ENCODE measurements at places on chromosomes 16 and 17.

DNA sequence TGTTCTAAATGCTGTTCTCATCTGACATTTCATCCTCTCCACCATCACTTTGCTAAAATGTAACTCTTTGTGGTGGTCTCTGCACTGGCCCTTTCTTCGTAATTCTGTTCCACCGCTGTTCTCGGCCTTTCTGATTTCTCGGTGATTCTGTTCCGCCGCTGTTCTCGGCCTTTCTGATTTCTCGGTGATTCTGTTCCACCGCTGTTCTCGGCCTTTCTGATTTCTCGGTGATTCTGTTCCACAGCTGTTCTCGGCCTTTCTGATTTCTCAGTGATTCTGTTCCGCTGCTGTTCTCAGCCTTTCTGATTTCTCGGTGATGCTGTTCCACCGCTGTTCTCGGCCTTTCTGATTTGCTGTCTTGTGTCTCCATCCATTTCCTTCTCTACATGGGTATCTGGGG lies 12.3 kb downstream of the FOXF1 start:
- no peak for DNase-seq

DNA sequence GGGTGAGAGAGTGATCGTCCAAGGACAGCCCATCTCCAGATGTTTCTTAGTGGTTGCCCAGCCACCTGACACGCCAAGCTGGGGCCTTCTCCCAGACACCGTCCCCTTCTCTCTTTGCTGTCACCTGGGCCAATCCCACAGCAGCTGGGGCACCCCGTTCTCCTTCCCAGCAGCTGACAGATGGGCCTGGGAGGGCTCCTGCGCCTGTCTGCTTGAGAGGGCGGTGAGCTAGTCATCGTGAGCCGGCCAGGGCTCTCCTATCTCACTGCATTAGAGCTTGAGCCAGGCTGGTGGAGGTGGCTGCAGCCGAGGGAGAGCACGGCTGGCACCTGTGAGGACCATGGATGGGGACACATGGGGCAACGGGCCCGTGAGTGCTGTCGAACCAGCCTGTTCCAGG lies 41.2 kb downstream of the RAB11FIP3 start:
- DNase-seq = no peak

- peak; percentile 81 for DNase-seq
These were observed 14.9 kb downstream of the ADGRG1 start for GRCh38 chr16:57643147-57643874.

DNA sequence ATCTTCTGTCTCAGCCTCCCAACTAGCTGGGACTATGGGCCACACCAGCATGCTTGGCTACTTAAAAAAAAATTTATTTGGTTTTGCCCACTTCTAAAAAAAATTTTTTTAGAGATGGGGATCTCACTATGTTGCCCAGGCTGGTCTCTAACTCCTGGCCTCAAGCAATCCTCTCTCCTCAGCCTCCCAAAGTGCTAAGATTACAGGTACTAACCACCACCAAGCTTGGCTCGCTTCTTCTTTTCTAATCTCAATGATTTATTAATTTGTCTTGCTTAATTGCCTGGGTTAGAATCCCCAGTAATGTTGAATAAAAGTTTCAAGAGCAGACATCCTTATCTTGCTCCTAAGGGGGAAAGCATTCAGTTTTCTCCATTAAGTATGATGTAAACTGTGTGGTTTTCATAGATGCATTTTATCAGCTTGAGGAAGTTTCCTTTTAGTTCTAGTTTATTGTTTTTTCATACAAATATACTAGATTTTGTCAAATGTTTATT lies 65.8 kb upstream of the NACA2 start:
- no peak for DNase-seq

DNA sequence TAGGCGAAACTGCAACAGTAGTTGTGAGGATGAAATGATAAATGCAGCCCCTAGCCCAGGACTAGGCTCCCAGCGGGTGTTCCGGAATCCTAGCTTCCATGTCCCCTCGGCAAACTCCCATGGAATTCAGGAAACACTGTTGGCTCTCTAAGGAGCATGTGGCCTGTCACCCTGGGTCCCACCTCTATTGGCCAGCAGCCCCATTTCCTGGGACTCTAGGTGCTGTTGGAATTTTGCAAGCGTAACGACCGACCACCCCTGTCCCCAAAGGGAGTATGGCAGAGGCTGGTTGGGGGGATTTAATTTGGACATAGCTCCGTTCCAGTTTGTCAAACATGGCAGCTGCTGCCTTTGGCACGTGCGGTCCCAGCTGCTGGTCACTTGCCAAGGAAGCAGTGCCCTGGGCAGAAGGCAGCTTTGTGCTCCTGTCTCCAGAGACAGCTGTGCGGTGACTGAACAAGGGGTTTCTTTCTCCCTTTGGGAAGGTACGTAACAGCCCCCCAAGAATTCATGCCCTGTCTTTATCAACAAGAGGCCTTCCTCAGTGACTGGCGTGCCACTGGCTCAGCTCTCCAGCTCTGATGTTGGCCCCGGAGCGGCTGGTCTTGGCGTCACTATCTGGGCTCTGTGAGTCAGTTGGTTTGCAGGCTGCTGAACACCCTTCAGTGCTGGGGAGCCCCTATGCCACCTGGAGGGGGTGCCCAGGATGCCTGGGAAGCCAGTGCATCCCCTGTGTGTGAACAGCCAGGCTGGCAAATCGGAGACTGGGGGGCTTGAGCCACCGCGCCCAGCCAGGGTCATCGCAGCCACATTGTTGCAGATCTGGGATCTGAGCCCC lies 235.2 kb upstream of the TNRC6C start:
- DNase-seq = no peak
